ENCODE measurements at places on chromosomes 5 and 9.

DNA sequence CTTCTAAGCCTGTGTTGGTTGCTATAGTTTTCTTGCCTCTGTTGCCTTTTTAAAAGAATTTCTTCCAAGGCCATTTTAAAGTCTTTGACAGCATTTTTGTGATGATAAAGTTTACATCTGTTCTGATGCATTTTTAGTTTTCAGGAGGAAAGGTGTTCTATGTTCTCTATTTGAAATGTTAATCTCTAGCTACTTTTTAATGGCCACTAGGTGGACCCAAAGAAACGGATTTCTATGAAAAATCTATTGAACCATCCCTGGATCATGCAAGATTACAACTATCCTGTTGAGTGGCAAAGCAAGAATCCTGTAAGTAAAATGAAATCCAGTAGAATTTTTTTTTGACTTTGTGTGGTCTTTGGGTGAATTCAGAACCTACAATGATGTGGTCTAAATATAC lies 60.2 kb downstream of the MELK start:
- no peak for DNase-seq

GRCh38 chr5:74623006-74623611 lies 17.4 kb downstream of the ENC1 start:
- DNase-seq, result no peak

- DNase-seq, result no peak
These were observed 467.3 kb upstream of the FTMT start for GRCh38 chr5:121384359-121384758.

DNA sequence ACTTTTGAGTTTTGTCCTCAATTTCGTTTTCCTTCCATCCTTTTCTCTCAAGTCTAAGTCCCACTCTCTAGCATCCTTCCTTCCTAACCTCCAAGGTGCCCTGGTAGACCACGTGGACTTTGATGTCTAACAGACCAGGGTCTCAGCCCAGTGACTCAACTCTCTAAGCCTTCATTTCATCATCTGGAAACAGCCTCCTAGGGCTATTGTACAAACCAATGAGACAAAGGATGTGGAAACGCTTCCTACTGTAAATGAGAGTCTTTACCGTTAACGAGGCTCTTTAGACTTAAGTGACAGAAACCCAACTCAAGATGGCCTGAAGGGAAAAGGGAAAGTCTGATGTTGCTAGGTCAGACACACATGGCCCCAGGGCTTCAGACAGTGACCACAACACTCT lies 49.2 kb upstream of the CPLX2 start:
- no peak for DNase-seq

- DNase-seq, result no peak
These were observed 37.3 kb downstream of the SARDH start for GRCh38 chr9:133700819-133701320.

Data from activated gamma-delta T cell treated with Interleukin-2 at 50 U/mL for 16 hours (primary cell).